ENCODE measurements at places on chromosomes 11 and 22.

DNA sequence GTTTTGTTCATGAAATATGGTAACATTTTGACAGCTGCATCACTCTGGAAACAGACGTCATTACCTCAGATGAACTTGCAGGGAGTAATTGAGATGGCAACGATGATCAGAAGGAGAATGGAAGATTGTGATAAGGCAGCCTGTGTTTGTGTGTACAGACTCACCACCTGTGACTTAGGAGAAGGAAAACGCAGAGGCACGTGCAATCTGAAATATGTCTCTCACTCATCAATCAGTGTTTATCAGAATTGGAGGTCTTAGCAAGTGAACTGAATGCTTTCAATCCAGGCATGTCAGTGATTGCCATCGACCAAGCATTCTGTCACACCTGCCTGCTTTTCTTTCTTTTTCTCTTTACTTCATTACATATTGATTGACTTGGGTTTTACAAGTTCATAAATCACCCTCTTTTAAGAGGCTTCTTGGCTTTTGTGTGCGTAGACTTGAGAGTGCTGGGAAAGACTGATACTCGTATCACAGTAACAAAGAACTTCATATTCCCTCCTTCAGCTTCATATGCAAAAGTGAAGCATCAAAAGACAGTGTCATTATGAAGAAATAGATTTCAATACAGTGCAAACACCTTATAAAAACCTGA is 24.6 kb downstream of the FAT3 start:
- DNase-seq = no peak

DNA sequence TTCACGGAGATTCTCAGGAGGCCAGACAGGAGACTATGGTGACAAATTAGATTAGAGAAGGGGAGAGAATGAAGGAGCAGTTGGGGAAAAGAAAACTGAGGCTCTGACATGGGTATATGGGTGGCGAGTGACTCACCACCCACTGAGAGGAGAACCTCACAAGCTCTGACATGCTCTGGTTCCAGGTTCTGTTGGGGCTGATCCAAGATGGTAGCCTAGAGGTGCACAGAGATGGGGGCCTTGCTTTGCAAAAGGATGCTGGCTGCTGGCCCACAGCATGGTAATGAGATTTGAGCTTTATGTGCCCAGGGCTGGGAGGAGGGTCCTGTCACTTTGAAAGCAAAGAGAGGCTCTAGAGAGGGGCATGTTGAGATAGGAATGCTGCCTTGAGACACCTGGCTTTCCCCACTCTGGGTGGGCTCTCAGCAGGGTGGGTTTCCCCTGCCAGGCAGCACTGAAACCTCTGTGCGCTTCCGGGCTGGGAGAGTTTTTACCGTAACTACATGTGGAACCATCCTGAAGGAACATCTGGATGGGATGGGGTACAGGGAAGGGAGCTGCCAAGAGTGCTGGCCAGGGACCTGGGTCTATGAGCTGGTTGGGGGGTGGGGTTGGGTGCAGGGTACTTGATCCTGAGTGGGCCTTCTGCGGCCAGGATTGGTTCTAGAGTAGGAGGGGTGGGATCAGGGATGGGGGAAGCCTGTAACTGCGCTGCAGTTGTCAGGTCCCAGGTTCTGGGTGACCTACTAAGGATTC is 1.2 kb upstream of the GRK2 start:
- no peak for DNase-seq

- DNase-seq = peak; percentile 86
These were observed 26.7 kb downstream of the UPB1 start for GRCh38 chr22:24521791-24522245.

DNA sequence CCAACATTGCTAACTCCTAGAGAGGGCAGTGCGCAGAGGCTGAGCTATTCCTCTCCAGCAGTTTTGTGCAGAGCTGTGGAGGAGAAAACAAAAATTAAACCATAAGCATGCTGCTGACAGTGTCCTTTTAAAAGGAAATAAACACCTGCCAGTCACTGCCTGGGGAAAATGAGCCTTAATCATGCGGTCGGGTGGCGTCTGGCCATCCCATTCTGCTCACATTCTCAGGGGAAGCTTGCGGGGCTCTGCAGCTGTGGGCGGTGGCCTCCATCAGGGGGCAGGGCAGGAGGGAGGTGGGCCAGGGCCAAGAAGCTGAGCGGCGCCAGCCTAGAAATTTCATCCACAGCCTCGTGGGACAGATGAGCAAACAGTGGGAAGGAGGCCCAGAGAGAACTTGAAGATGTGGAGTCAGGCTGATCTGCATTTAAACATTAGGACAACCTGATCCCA is 71.0 kb upstream of the TP53I11 start:
- no peak for DNase-seq

DNA sequence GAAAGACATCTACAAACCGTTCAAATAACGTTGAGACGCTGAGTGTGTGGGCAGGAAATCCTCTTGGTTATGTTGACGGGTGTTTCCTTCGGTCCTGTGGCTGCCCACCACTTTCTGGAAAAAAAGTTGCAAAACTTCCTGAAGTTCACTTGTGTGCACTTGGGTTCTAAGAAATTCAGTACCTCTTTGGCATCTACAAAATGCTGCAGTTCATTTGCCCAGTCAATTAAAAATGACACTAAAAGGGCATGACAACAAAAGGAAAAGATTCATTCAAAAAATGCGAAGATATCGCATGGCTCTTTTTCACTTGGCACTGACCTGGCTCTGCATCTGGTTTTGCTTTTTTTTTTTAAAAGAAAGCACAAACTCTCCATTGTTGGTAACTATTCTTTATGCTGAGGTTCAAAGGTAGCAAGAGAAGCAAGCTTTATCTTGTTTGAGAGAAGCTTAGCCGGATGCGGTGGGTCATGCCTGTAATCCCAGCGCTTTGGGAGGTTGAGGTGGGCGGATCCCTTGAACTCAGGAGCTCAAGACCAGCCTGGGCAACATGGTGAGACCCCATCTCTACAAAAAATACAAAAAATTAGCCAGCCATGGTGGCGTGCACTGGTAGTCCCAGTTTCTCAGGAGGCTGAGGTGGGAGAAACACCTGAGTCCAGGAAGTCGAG is 10.6 kb upstream of the XBP1 start:
- no peak for DNase-seq

DNA sequence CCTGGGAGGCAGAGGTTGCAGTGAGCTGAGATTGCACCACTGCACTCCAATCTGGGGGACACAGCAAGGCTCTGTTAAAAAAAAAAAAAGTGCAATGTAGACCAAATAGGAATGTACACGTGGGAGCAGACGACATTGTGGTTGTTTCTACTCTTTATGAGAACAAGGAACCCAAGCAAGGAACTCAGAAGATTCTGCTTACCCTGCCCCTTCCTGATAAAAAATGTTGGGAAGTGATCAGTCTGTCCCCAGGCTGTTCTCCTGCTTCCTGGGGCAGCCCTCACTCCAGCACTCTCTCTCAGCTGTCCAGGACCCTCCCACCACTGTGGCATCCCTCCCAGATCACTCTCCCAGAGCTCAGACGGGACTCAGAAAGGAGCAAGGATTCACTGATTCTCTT is 31.8 kb downstream of the SLCO2B1 start:
- no peak for DNase-seq

GRCh38 chr11:111336582-111337256 is 38.4 kb downstream of the POU2AF3 start:
- DNase-seq = no peak

GRCh38 chr11:110093407-110094297 is 460 bp downstream of the ZC3H12C start:
- peak; percentile 55 for DNase-seq

GRCh38 chr22:17754233-17754925 is 19.9 kb downstream of the BID start:
- no peak for DNase-seq

DNA sequence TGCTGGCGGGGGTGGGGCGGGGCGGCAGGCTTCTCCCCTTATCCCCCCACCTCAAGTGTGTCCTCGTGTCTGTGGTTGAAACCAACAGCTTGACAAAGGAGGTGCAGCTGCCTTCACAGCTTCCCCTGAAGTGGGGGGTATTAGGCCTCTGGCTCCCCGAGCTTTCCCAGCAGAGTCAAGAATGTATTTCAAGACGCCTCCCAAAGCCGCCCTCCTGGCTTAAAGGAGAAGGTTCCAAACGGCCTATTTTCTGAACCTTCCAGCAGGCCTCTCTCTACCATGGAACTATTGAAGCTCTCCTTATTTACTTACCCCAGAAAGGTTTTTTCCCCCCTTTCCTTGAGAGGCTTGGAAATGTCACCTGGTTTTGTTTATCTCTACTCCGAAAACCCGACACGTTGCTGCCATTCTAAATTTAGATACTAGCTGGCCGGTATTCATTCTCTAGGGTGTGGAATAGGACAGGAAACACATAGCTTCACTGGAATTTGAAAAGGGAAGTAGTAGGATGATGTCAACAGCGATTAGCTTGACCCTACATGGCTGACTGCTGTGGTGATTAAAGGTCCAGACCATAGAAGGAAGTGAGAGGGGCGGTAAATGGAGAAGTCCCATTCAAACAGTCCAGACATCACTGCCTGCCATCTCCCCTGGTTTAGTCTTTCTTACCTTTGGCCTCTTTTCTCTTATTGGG is 671 bp upstream of the PICALM start:
- DNase-seq = peak; percentile 65

GRCh38 chr22:46038516-46039430 is 61.8 kb upstream of the WNT7B start:
- DNase-seq = no peak

- DNase-seq = no peak
These were observed 89.1 kb upstream of the MTNR1B start for GRCh38 chr11:92880381-92880780.

- no peak for DNase-seq
These were observed 785 bp upstream of the SUSD2 start for GRCh38 chr22:24180316-24181087.

DNA sequence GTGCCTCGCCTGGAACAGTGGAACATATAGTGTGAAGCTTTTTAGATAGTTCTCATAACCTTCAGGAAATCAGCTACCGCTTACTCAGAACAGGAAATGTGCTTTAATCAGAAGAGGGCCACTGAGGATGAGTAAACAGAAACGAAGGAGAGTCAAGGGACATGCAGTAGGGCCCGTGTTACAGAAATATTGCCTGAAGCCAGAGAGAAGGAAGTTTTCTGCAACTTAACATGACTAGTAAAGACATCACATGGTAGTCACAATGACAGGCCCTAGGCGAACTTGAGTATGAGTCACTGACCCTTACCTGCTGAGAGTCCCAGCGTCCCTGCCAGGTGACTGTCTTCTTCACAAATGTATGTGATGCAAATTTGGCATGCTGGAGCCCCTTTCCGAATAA is 39.4 kb downstream of the CARD18 start:
- no peak for DNase-seq

GRCh38 chr11:114239753-114240161 is 56.4 kb upstream of the NNMT start:
- no peak for DNase-seq

DNA sequence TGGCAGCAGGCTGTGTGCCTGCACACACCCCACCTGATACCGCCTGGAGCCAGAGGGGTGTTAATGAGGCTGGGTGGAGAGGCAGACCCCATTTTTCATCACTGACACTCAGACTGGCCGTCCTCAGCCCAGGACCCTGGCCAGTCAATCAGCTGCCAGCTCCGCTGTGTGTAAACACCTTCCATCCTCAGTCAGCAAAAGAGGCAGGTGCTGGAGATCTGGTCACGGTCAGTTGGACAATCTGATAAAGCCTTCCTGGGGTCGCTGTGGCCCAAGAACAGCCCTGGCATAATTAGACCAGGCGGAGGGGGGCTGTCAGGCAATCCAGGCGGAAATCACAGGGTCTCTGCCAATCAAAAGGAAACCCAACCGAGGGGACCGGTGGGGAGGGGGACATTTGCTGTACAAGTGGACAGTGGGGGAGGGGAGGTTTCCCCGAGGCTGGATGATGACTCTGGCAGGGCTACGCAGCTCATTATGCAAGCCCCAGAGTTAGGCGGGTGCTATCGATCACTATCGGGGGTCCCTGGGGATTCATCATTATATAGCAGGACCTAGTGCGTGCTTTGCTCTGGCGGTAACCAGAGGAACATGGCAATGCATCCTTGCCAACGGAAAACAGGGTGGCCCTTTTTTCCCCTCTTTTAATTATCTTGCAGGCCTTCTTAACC is 72.9 kb downstream of the ABTB2 start:
- peak; percentile 75 for DNase-seq

DNA sequence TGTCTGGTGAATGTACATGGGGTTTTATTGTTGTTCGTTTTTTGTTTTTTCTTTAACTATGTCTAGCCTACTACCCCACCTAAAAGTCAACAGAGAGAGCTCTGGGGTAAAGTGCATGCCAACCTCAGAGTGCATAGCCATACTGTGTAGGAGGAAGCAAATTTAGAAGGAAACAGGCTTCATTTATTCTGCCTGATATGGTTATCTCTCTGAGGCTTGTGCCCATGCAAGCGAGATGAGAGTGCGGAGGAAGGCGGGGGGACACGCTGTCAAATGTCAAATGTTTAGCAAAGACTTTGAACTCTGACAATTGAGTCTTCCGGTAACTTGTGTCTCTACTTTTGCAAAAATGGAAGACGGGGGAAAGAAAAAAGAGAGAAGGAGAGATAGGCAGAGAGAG is 295.5 kb downstream of the ETS1 start:
- DNase-seq = no peak

GRCh38 chr22:43740587-43741270 is 71.4 kb downstream of the EFCAB6 start:
- no peak for DNase-seq

GRCh38 chr22:28175730-28176492 is 256.9 kb upstream of the PITPNB start:
- no peak for DNase-seq

DNA sequence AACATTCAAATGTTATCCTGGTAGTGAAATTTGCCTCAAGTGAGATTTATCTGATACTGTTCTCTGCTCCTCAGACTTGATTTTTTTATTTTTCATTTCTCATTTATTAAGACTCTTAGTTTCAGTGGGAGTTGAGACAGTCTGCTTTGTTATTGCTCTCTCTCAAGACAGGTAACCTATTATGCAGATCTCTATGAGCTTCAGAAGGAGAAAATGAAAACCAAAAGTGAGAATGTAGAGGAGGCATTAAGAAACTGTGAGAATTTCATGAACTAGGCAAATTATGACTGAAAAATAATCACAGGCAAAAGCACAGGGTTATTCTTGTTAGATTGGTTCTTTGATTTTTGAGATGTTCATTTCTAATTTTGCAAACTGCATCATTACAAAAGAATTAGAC is 290.0 kb upstream of the CHORDC1 start:
- no peak for DNase-seq

GRCh38 chr11:79383874-79384273 is 57.0 kb downstream of the TENM4 start:
- DNase-seq = no peak

GRCh38 chr22:48781868-48782267 is 1045.8 kb downstream of the BRD1 start:
- no peak for DNase-seq

GRCh38 chr11:74138572-74138971 is 32.2 kb downstream of the C2CD3 start:
- peak; percentile 27 for DNase-seq

All from NCI-H774 (cell line).